NCI-H1930 (cell line): ENCODE measurements at places on chromosomes 2 and 18.

- no peak for DNase-seq
These were observed 38.0 kb downstream of the CMPK2 start for GRCh38 chr2:6827566-6828298.

DNA sequence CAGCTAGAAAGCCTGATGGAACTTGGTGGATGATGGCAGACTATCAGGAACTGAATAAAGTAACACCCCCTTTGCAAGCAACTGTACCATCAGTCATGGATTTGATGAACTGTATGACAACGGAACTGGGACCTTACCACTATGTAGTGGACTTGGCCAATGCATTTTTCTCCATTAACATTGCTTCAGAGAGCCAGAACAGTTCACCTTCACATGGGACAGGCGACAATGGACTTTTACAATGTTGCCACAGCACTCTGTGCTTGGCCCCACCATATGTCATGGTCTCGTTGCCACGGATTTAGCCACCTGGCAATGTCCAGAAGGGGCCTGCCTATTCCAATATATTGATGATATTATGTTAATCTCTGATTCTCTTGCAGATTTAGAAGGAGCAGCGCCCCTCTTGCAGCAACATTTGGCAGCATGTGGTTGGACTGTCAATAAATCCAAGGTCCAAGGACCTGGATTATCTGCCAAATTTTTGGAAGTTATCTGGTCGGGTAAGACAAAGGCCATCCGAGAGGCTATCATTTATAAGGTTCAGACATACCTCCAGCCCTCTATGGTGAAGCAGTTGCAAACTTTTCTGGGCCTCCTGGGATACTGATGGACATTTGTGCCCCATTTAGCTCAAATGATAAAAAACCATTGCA lies 52.2 kb upstream of the ZC3H15 start:
- no peak for DNase-seq

DNA sequence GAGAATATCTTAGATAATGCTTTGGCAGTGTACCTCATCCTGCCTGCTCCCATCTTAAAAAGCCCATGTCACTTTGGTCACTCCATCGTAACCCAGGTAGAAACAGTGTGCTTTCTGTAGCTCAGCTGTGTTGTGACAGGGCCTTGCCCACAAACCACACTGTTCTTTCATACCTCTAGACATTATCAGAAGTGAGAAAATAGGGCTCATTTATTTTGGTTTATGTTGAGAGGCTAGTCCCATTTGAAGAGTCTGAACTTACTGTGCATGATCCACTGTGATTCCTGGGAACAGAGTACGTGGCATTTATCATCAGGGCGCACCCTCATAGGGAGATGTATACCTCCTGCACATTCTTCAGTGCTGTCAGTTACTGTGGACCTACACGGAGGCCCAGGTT lies 69.7 kb downstream of the FEZ2 start:
- no peak for DNase-seq

DNA sequence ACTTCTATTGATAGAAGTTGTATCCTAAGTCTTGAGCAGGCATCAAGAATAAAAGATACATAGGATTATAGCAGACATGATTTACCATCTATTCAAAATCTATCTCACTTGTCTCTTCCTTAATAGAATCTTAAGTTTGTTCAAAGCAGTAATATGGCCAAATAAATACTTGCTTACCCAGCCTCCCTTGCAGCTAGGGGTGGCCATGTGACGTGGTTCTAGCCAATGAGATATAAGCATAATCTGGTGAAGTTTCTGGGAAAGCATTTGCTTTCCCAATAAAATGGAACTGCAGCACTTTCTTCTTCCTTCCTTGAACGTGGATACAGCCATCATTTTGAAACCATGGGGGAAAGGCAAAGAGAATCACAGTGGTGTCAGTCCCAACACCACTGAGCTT lies 33.7 kb upstream of the SLC1A4 start:
- DNase-seq, result no peak

GRCh38 chr18:57242285-57242684 lies 95.4 kb downstream of the BOD1L2 start:
- no peak for DNase-seq

- no peak for DNase-seq
These were observed 641.4 kb downstream of the BCL11A start for GRCh38 chr2:59912042-59912441.

DNA sequence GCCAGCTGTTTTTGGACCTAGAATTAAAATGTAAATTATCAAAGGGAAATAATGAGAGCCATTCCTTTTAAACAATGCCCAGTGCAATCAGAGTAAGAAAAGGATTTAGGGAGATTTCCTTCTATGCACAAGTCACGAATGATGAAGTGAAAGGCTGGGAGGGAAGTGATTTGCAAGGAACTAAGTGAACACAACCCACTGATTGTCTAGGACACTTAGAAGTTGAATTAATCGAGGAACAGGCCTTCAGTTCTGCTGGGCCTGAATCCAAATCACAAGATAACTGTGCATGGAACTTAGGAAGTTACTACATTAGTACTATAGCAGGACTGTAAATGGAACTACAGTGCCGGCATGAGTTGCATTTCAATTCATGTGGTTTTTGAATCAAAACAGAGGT lies 17.7 kb downstream of the MAP2 start:
- DNase-seq, result no peak

GRCh38 chr2:9815076-9815475 lies 28.2 kb upstream of the TAF1B start:
- no peak for DNase-seq

DNA sequence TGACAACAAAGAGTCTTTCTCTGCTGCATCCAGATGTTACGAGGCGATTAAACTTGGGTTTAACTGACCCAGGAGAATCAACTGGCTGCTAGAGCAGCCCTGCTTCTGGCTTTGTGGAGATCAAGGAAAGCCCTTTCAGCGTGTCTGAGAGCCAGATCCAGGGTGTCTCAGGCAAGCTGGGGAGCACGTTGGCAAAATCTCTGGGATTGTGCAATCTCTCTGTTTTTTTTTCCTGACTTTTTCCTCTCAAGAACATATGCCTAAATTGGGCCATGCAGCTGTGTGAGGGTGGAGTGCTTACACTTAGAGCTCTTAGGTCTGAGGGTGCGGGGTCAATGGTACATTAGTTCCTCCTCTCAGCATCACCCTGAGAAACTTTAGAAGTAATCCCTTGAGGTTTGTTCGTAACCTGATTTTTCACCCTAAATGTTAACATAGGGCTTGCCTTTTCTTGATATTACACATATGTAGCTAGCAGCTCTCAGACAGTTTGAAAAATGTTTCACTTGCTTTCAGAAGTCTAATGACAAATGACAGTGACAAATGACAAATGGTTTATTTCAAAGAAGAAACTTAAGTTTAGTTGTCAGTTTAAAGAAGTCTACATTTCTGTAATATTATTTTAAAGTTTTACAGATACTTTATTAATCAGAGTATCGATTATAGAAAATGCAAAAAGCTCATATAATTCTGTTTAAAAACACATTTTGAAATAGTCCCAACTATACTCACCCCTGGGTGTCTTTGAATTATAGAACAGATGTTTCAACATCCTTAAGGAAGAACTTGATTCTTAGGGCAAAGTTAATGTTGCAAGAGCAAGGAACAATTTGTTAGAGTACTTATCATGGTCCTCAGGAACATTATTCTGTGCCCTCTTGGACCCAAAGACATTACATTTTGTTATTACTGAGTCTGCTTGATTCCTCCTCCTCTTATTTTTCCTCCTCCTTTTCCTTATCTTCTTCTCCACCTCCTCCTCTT lies 38.4 kb upstream of the ZSWIM2 start:
- no peak for DNase-seq

DNA sequence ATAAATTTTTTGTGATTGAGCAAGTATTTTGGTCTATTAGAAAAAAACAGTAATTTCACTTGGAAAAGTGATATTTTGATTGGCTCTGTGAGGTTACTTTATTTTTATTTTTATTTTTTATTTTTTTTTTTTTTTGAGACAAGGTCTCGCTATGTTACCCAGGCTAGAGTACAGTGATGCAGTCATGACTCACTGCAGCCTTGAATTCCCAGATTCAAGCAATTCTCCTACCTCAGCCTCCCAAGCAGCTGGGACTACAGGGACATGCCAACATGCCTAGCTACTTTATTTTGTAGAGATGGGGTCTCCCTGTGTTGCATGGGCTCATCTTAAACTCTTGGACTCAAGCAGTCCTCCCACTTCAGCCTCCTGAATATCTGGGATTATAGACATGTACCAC lies 60.9 kb upstream of the MGAT5 start:
- no peak for DNase-seq

GRCh38 chr18:72940986-72941385 lies 73.2 kb upstream of the NETO1 start:
- no peak for DNase-seq

DNA sequence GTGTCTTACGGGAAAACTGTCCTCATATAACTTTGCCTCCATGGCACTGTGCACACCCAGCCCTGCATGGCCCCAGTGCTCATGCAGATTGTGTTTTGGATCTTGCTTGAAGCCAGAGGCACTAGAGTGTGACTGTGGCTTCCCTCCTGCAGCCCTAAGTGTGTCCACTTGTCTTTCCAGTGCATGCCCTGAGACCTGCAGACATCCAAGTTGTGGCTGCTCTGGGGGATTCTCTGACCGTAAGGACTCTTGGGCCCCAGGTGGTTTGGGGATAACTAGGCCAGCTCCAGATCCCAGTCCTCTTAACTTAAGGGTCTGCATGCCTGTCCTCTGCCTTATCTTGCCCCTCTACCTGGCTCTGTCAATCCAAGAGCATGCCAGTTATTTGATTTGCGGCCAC lies 96.6 kb downstream of the PLB1 start:
- DNase-seq, result no peak

GRCh38 chr18:70377317-70377799 lies 88.5 kb downstream of the SOCS6 start:
- DNase-seq, result no peak

DNA sequence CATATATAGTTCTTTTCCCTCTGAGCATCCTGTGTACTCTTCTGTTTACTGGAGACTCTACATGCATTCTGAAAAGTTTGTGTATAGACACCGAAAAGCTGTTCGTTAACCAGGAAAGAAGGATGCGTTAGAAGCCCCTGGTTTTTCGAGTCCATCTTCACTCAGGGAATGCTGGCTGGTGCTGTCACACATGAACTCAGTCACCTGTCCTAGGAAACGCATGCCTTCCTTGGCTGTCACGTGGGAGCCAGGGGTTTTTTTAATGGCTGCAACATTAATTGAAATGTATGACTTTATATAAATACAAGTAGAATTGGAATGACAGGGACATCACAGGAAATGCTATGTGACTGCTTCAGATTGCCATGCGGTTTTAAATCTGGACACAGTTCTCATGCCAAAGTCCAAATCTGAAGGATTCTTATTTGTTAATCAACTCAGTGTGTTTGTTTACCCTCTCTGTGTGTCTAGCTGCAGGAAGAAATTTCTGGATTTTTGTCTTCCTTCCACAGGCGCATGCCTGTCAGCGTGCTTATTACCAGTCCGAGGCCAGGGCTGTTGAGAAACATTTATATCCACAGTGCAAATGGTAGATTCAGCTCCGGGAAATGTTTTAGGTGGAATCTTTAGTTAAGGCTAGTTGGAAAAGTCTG lies 2.6 kb downstream of the RAMP1 start:
- DNase-seq, result no peak

DNA sequence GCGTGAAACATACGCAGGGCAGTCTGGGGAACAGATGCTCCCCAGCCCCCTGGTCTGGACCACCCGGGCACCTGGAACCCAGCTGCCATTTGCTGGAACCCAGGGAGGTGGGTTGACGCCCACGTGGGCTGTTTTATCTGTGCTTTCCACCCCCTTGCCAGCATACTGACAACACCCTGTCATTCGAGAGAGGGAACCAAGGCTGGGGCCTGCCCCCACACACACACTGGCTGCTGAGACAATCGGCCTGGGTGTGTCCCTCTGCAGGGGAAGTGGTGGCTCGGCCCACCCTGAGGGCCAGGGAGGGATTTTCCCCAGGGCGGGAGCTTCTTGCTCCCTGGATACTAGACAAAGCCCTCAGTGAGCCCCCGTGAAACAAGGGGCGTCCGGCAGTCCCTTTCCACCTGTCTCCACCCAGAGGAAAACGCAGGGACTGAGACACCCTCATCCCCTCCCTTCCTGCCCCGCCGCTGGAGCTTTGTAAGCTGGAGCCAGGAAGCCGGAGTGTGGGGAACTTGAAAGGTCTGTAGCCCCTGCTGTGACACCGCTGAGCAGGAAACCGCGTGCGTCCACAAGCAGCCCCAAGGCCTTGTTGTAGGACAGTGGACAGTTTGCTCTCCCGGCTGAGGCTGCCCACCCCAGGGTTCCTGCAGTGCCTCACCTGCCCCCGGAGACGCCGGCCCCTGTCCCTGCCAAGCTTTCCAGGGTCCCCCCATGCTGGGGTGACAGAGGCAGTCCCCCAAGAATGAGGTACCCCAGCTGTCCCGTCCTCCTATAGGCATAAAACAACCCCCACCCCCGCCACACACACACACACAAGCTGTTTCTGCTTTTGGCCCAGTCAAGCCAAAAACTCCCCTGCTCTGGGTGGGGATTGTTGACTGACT lies 14.1 kb upstream of the KLF11 start:
- no peak for DNase-seq

GRCh38 chr2:124328397-124328796 lies 303.3 kb downstream of the CNTNAP5 start:
- no peak for DNase-seq

GRCh38 chr2:85851253-85852151 lies 37.3 kb downstream of the ST3GAL5 start:
- DNase-seq, result no peak

DNA sequence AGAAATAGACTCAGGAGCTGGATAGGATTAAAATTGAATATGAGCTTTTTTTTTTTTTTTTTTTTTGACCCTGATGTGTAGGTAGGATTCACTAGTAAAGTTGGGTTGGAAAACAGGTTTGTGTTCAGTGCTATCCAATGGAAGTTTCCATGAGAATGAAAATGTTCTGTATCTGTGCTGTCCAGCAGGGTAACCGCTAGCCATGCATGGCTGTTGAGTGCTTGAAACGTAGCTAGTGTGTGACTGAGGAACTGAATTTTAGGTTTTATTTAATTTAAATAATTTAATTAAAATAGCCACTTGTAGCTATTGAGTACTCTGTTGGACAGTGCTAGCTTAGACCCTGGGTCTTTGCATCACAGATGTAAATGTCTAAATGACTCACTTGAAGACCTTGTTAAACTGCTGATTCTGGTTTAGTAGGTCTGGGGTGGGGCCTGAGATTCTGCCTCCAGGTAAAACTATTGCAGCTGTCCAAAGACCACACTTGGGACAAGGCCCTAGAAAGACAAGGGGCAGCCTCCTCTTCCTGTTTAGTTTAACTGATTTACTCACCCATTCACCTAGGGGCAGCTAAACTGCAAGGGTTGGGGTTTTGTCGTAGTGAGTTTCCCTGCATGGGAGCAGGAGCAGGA lies 84.7 kb upstream of the STON1 start:
- no peak for DNase-seq

- DNase-seq, result no peak
These were observed 14.6 kb upstream of the MEP1B start for GRCh38 chr18:32175265-32175664.

DNA sequence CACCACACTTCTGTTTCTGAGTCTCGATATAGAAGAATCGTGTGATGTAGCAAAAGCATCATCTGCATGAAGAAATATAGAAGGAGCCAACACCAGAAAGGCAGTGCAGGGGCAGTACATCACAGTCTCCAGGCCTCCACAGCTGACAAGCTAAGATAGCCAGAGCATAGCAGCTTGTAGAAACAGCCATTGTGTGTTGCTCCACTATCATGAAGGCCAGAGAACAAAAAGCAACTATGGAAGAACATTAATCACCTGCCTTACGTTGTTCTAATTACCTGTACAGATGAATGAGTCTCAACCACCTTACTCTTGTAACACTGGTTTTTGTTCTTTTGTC lies 129.0 kb downstream of the RND3 start:
- DNase-seq, result no peak
